ENCODE measurements at places on chromosomes 7 and 10.

DNA sequence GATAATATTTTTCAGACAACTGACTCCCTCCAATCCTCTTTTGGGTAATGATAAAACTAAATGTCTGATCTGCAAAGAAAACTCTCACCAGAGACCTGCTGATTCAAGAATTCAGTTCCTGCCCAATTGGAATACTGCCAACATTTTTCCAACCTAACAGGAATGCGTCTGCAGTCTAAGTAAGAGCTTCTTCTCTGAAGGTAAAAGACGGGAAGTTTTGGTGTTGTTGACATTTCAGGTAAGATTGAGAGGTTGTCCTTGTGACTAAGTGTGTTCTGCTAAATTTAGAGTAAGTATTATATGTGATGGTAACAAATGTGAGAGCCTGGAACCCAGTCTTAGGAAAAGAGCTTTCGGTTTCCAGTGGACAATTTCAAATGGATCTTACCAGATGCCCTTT, 17.6 kb downstream of the IFIT5 start:
- DNase-seq, result no peak

GRCh38 chr7:43004082-43004481, 71.9 kb downstream of the MRPL32 start:
- no peak for DNase-seq

GRCh38 chr7:17608114-17608833, 309.8 kb downstream of the AHR start:
- no peak for DNase-seq

GRCh38 chr10:97851341-97852001, 1.8 kb downstream of the GOLGA7B start:
- DNase-seq, result peak; percentile 27

GRCh38 chr10:97861097-97861750, 11.6 kb downstream of the GOLGA7B start:
- no peak for DNase-seq

GRCh38 chr7:75638594-75639070, 100.1 kb downstream of the HIP1 start:
- no peak for DNase-seq

DNA sequence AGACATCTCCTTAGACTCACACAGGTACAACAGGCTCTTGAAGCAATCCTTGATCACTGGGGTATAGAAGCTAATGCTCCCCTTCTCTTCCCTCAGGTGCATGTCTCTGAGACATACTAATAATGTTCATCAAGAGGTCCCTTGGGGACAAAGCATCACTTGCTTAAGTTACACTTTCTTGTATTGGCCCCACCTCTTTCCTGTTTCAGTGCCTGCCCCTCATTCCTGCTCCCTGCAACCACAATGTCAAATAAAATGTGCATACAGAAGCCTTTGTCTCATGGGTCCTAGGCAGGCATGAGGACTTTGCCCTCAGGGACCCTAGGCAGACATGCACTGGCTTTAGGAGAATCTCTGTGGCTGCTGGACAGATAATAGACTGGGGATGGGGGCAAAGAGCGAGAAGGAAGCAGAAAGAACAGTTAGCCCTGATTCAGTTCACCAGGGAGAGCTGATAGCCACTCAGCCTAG, 175.0 kb upstream of the NPY start:
- no peak for DNase-seq

Measured in stimulated activated CD4-positive, alpha-beta T cell treated with anti-CD3 and anti-CD28 coated beads, Interleukin-4, amount 100 ng/mL, for 4 hours (primary cell).